ENCODE measurements at places on chromosomes 6 and 20.
A peak's percentile ranks its signal among the peaks of the same experiment; 100 is the strongest.

DNA sequence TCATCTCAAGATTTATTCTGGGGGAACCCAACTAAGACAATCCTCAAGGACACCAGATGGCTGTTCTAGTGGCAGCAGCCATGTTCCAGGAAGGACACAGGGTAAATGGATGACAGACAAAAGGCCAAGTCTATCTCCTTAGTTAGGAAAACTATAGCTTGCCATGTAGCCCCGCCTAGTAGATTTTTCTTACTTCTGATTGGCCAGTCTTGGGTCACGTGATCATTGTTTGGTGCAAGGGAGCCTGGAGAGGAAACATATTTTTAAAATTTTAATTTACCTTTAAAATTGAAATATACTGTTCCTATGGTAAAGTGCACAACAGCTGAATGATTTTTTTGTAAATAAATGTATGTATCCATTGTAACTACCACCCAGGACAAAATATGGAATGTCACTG, 4.4 kb upstream of the KCNS1 start:
- DNase-seq = no peak

DNA sequence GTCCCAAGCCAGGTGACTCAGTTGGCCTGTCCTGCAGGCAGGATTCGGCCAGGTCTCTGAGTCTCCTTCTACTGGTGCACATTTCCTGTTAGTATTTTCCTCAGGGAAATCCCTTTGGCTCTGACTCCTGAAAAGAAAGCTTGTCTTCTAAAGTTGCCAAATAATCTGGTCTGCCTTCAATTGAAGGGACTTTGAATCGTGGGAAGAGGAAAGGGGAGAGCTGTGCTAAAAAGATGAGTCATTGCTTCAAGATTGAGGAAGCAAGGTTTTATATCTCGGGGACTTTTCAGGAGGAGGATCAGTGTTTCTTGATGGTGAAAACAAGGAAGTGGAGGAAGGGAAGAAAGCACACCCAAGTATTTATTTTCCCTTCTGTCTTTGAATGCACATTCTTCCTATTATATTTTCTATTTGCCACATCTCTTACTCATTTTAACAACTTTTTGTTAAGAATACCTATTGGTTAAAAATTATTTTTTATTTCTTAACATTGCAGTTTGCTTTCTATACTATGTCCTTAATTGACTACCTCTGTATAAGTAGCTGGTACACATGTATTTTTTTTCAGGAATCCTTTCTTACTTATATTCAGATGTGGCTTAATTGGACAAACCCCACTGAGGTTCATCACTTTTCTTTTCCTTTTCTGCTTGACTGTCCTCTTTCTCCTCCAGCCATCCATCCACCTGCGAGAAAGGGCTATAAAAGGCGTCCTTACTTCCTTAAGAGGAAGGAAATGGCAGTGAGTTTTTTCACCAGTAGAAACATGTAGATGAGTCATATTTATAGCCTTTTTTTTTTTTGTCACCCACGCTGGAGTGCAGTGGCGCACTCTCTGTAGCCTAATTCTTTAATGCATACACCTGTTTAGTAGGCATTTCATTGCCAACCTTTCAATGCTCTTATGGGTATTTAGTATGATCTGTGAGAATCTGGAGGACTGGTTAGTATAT, 15.0 kb upstream of the IFNGR1 start:
- DNase-seq = no peak

DNA sequence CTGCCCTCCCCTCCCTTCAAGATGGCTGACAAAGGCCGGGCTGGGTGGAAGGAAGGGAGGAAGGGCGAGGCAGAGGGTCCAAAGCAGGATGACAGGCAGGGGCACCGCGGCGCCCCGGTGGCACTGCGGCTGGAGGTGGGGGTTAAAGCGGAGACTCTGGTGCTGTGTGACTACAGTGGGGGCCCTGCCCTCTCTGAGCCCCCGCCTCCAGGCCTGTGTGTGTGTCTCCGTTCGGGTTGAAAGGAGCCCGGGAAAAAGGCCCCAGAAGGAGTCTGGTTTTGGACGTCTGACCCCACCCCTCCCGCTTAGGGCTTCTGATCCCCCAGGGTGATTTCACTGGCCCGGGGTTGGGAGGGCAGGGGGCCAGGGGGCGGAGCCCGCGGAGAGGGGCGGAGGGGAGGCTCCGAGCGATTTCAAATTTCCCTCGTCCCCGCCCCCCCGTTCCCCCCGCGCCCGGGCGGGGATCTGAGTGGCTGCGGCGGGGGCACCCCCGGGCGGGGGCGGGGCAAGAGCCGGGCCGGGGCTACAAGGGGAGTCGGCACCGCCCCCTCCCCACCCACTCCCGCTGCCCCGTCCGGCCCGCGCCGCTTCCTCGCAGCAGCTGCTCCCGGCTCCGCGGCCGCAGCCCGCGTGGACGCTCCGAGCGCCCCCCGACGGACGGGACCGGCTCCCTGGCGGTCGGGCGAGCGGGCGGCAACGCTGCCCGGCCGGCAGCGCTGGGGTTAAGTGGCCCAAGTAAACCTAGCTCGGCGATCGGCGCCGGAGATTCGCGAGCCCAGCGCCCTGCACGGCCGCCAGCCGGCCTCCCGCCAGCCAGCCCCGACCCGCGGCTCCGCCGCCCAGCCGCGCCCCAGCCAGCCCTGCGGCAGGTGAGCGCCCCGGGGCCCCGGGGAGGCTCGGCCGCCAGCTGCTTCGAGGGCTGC, at the start of gene DNMT3B:
DNMT3B (plus strand) TSS at position 555 of the 923 bp plus-strand sequence. CDS start 17,939 bp downstream, outside the sequence.
- DNase-seq = peak; percentile 1

GRCh38 chr6:159059885-159060506, 15.2 kb upstream of the TAGAP start:
- no peak for DNase-seq

GRCh38 chr6:80227545-80228105, 121.2 kb downstream of the BCKDHB start:
- DNase-seq = no peak

DNA sequence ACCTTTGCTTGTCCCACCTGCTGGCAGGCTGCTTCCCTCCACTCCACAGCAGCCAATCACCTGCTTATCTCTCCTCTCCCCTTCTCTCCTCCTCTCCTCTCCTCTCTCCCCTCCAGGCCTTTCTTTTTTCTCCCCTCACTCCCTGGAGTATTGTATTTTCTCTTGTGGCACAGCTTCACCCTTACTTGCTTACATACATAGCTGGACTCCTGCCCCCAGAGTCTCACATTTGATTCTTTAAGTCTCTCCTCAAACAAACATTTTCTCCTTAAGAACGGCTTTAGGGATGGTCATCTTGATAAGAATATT, 3.6 kb upstream of the LY86 start:
- DNase-seq = no peak

DNA sequence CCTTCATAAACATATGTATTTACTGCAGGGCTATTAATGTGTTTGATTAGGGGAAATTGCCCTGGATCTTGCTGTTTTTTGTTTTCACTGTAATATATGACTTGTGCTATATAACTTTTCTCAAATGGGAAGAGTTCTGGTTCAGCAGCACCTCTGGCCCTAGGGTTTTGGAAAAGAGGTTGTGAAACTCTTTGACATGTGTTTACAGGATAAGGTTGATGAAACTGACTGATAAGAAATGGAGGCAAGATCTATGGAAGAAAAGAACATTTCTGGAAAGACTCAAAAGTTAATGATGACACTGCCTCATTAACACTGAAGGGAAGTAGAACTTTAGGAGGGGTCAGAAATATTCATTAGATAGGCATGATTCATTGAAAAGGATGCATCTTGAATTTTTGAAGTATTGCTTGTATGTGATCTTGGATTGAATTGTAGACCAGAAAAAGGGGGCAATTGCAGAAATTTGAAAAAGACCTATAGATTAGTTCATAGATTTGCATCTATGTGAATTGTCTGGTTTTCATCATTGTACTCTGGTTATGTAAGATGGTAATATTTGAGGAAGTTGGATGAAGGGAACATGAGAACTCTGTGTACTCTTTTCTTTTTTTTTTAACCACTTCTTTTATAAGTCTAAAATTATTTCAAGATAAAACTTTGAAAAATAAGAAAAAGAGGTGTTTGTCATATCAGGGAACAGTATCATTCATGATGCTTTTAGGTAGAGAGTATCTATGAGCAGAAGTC, 54.0 kb downstream of the UTRN start:
- DNase-seq = no peak

DNA sequence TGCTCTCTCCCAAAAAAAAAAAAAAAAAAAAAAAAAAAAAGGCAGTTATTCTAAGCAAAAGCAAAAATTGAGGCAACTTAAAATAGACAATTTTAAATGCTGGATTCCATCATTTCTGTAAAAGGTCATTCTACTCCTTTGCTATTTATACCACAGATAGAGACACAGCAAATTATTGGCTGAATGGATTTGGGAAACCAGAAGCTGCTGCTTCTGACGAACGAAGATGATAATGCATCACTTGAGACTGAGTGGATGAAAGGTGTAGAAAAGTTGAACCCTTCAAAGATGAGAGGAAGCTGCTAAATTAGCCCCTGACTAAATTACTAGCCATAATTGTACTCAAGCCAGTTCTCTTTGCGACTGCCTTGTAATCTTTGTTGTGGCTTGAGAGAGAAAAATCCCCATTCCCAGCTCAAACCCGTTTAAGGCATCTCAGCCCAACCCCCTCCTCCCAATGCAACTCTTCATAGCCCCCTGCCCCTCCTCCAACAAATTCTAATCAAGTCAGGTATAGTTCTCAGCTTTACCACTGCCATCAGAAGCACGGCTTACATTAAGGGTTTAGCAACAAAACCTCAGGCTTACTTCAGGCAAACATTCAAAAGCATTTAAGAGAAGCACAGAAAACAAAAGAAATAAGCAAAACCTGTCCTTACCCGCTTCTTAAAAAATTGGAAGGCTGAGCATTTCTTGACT, 1.0 kb downstream of the SGK1 start:
- DNase-seq = peak; percentile 28

- DNase-seq = no peak
Measured at GRCh38 chr6:62265906-62266525, 20.0 kb downstream of the KHDRBS2 start.

DNA sequence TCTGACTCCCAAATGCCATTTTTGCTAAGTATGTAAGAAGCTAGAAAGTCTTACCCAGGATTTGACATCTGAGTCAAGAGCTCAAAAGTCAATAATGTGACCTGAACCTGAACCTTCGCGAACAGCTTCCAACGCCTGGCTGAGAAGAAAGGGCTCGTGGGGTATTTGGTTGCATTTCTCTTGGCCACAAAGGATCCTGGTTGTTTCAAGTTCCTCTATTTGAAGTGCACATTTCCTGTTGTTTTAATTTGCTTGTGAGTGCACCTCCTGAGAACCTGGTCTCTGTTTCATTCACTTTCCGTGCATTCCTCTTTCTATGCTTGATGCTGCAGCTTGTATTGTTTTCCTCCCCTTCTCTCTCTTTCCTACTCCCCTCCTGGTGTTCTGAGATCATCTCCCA, 212.5 kb downstream of the FOXA2 start:
- DNase-seq = no peak

GRCh38 chr6:99979953-99980352, 14.1 kb downstream of the MCHR2 start:
- DNase-seq = no peak

GRCh38 chr6:14652536-14652935, 535.0 kb downstream of the CD83 start:
- no peak for DNase-seq

GRCh38 chr6:101486124-101486523, 92.6 kb downstream of the GRIK2 start:
- DNase-seq = no peak

DNA sequence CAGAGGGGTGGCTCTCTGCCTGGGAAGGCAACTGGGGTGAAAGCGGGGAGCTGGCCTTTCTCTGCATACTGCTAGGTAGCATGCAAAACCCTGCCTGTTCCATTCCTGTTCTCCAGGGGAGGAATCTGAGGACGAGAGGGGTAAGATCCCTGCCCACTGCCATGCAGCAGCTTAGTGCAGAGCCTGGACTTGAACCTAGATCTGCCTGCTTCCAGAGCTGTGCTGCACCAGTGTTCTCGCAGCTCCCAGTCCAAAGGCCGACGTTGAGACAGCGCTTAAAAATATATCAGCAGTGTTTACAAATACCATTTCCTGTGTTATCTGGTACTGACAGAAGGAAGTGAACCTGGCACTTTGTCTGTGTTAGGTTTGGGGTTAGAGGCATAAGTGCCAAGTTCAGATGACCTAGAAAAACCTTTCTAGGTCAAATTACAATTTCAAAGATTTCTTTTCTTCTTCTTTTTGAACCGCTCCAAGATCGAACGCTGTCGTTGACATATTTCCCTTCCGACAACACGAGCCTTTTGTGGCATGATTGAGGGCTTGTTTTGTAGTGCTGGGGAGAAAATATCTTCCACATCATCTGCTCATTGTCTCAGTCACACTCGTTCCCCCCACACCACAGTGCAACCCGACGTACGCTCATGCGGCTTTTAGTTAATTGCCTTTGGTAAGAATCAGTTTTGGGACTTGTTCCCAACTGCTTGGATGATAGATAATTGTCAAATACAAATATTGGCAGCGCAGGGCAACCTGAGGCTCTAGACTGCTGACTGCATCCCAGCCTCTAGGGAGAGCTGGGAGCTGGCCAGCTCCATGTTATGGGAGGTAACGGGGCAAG, 44.6 kb downstream of the TOX2 start:
- DNase-seq = no peak

DNA sequence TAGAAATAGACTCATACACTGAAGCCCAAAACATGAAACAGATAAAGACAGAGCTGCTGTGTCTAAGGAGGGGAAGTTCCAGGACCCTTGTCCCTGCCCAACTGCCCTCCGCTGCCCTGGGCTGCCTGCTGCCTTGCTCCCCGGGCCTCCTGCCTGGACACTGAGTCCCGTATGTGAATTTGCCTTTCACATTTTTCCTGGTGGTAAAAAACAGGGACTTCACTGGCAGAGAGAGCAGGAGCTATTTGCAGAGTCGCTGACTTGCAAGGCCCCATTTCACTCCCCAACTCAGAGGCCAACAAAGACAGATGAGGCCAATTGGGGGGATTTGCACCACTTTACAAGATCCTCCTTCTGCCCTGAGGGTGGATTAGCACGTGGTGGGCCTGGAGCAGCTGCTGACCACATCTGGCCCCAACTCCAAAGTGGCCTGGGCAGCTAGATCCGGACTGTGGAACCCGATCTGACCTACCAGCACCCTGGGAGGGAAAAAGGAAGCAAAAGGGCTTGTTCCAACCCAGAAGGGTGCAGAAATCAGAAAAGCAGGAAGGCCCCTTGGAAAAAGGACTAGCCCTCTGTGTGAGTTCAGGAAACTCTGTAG, 61.4 kb downstream of the NOL4L start:
- DNase-seq = no peak

DNA sequence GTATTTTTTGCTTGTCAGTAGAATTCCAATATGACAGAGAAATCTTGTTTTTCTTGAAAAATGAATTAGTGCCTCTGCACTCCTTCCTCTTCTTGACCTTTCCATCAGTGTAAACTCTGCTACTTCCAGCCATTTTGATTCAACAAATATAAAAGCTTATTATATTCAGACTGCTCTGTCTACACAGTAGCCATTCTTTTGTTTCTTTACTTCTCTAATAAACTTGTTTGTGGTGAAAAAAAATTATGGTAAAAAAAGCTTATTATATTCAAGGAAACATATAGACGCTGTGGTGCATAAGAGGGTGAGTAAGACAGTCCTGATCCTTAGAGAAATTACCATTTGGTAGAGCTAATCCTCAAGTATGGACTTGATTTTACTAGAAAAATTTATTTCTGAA, 11.6 kb downstream of the CAGE1 start:
- no peak for DNase-seq

- no peak for DNase-seq
Measured at GRCh38 chr20:21190869-21191268, 65.0 kb downstream of the KIZ start.

GRCh38 chr6:82823361-82823760, 242.3 kb downstream of the UBE3D start:
- DNase-seq = no peak

- no peak for DNase-seq
Measured at GRCh38 chr20:316316-317068, 8.9 kb upstream of the SOX12 start.

GRCh38 chr20:47216819-47217410, 139.6 kb downstream of the ZMYND8 start:
- no peak for DNase-seq
